ENCODE measurements at places on chromosomes 4 and X.

- no peak for DNase-seq
Observed at GRCh38 chr4:173547889-173548288, 17.9 kb upstream of the HAND2 start.

GRCh38 chrX:130147631-130148030 lies 18.0 kb downstream of the AIFM1 start:
- DNase-seq: no peak

DNA sequence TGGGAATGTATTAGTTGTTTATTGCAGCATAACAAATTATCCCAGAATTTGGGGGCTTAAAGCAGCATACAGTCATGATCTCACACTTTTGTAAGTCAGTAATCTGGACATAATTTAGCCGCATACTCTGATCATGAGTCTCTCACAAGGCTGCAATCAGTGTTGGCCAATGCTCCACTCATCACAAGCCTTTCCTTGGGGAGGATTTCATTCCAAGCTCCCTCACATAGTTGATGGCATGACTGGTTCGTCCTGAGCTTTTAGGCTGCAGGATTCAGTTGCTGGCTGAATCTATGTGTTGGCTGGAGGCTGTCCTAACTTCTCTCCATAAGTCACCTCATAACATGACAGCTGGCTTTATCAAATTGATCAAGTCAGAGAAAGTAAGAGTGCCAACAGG lies 1568.6 kb upstream of the PCDH7 start:
- no peak for DNase-seq

- DNase-seq: no peak
Observed at GRCh38 chr4:108172753-108173598, 4.2 kb upstream of the LEF1 start.

DNA sequence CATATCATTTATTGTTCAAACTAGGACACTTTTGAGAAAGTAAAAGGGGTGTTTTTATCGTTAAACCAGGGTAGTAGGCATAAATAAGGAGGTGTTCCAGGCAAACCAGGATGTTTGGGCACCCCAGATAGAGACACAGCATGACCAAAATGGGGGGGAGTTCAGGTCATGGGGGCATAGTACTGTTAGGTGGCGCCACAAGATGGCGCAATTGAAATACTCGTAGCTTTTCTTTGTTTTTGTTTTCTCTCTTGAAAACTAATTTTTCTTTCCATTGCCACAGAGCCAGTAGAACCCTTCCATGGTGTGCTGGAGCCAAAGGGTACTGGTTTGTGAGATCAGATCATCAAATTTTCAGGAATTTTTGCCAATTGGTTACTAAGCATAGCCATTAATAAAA lies 283.4 kb downstream of the BCOR start:
- DNase-seq: no peak

GRCh38 chr4:158172261-158173258 lies at the start of gene GASK1B:
Gene GASK1B (minus strand): TSS chr4:158173025. CDS start chr4:158171375, 1,650 bp downstream.
- DNase-seq: no peak

DNA sequence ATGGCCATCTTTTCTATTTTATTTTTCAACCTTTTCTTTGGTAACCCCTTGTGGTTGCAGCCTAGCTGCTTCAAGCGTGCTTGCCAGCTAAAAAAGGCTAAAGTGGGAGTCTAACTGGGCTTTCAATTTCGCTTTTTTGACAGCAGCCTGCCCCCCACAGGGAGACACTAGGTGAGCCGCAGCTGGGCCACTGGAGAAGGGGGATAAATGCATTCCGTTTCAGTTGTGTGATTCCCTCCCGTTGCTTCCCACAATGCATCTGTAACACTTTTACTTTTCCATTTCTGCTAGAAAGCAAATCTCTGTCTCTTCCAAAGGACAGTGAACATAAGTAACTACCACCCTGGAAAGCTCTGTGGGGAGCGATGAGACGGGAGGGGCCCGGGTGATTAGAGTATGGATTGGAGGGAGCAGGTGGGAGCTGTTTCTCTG lies 86.3 kb upstream of the RAPGEF2 start:
- DNase-seq: no peak

All from stimulated activated CD4-positive, alpha-beta T cell treated with anti-CD3 and anti-CD28 coated beads, Interleukin-1b, Interleukin-23, amount 100 ng/mL, for 1 hour (primary cell).